Aorta (tissue), 5 donors: ENCODE measurements at places on chromosomes 5 and 9.

- DNase-seq, result no peak
Measured at GRCh38 chr9:88065619-88066018, 72.7 kb downstream of the SPATA31C2 start.

- no peak for DNase-seq
Measured at GRCh38 chr9:4417578-4418325, 72.5 kb upstream of the SLC1A1 start.

- no peak for DNase-seq
Measured at GRCh38 chr5:170478306-170478705, 25.5 kb upstream of the KCNIP1 start.

DNA sequence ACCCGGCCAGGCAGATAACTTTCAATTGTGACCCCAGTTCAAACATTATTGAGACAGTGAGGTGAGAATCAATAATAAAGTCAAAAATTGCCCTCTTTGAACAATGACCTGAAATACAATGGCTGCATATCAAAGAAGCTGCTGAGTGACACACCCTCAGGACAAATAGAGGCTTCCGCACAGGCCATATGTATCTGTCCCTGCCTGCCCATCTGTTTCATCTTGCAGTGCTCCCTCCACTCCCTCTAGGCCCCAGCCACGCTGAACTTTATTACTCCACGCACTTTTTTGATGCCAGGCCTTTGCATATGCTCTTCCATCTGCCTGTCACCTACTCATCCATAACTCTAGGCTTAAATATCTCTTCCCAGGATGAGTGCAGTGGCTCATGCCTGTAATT is 15.9 kb upstream of the PFDN1 start:
- no peak for DNase-seq
